ENCODE measurements at places on chromosomes 16 and 17.

GRCh38 chr16:48225456-48225855 is 18.6 kb upstream of the LONP2 start:
- no peak for DNase-seq

GRCh38 chr16:15051387-15051951 is 4.4 kb downstream of the NTAN1 start:
- DNase-seq, result no peak

GRCh38 chr17:80755650-80756405 is 211.2 kb downstream of the RPTOR start:
- no peak for DNase-seq

DNA sequence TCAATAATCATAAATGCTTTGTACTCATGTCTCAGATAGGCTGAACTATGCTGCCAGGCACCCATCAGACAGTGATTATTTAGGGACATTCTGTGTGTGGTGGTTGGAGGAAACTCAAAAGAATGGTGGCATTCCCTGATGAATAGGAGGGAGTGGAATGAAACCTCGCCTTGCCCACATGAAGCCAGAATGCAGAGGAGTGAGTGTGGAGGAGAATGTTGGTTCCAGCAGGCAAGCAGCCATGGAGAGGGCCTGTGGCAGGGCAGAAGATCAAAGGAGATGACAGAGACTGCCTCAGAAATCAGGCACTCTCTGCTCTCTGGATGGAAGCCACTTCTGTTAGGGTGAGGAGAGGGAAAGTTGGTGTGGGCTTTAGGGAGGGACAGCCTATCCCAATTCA is 22.5 kb downstream of the KCTD19 start:
- no peak for DNase-seq

DNA sequence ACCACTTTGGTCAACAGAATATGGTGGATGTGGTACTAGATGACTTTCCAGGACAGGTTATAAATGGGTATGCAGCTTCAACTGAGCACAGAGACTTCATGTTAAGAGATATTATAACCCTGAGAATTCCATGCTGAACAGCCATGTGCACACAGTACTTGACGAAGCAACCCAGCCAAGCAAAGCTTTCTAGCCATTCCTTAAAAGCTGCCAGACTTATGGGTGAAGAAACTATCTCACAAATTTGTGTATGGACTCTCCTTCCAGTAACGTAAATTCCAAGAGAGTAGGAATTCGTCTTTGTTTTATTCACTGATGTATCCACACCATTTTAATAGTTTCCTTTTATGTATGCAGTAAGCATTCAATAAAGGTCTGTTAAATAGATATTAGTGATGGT is 76.1 kb downstream of the KANSL1 start:
- no peak for DNase-seq

GRCh38 chr17:6667516-6667915 is 16.0 kb downstream of the C17orf100 start:
- no peak for DNase-seq

Measured in cerebellar nuclear complex (tissue), 1 donor.